ENCODE measurements at places on chromosomes 4 and X.

DNA sequence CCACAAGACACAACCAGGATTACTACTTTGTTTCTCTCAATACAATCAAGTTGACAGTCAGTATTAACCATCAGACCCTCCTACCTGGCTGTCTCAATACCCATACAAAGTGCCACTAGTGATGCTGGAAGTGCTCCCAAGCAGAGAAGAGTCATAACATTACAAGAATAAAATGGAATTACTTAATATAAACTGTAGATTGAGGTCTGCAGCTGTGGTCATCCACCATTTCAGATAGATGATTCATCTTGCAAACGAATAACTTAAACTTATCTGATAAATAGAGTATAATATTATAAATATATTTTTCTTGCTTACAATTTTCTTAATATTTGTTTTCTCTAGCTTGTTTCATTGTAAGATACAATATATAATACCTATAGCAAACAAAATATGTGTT is 1034.2 kb upstream of the PCDH10 start:
- DNase-seq = no peak

GRCh38 chr4:2482192-2482591 is 13.3 kb downstream of the RNF4 start:
- no peak for DNase-seq

GRCh38 chr4:26826721-26827120 is 33.9 kb upstream of the STIM2 start:
- DNase-seq = peak; percentile 44

DNA sequence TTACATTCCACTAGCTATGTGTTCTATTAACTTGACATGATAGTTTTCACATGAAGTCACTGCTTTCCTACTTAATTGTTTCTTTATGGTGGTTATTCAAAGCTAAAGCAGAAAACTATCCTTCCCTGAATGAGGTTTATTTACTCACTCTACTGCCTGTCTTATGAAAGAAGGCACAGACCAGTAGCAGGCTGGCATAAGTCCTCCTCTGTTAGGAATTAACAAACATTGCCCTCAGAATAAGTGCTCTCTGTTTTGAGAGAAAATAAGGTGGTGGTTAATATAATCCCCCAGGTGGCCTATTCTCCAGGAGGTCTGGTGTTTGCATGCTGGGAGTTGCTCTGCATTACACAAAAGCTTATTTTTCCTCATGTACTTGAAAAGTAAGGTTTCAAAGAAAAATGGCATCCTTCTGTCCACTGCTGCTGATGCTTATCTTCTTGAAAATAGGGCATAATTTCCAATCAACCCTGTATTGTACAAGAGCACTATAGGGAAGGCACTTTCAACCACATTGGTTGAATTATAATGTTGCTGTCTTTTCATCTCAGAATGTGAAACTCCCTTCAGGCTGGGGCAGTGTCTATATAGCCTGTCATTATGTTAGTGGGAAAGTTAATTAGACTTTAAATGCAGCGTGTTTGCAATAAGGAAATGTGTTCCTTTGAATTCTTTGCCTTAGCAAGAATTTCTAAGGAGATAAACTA is 119.7 kb upstream of the TBC1D9 start:
- no peak for DNase-seq

GRCh38 chrX:10198254-10198653 is 41.5 kb downstream of the CLCN4 start:
- no peak for DNase-seq
